SK-N-DZ (cell line): ENCODE measurements at places on chromosomes 16 and 17.

DNA sequence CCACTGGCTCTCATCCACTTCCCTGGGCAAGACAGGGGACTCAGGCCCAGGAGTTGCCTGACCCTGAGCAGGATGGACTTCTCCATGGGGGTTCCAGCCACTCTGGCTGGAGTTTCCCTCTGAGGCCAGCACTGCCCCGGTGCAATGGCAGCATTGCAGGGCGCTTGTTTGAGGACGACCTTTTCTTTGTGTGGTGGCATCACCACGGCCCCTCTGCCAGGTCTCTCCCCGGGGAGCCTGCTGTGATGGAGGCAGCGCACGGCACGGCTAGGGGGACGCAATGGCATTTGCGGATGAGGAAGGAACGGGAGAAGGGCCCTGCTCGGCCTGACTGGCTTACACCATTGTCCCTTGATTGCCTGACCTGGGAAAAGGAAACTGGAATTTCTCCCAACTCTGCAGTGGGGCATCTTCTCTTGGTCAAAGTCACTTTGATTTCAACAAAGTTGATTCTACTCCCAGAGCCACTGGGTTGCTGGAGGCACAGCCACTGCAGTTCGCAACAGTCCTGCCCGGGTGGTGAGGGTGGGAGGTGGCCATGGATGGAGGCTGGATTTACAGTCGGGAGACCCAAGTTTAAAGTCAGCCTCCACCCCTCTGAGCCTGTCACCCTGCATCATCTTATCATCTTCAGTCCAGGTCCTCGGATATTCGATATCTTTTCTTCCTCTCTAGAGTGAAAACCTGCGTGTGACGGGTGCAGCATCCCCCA, 82.9 kb upstream of the ZNF469 start:
- no peak for DNase-seq

DNA sequence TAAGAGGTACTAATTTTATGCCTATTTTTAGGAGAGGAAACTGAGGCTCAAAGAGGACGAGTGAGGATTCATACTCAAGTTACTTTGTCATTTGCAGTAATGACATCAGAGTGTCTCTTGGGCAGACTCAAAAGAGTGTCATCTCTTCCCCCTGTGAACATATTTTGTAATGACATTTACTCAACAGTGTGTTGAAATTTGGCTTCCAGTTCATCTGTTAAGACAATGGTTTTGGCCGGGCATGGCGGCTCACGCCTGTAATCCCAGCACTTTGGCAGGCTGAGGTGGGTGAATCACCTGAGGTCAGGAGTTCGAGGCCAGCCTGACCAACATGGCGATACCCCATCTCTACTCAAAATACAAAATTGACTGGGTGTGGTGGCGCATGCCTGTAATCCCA, 28.9 kb downstream of the WFDC1 start:
- DNase-seq, result no peak

- DNase-seq, result no peak
Measured at GRCh38 chr17:43917016-43917347, 9.6 kb upstream of the MPP2 start.

- no peak for DNase-seq
Measured at GRCh38 chr17:30952638-30953393, 18.0 kb upstream of the RNF135 start.

DNA sequence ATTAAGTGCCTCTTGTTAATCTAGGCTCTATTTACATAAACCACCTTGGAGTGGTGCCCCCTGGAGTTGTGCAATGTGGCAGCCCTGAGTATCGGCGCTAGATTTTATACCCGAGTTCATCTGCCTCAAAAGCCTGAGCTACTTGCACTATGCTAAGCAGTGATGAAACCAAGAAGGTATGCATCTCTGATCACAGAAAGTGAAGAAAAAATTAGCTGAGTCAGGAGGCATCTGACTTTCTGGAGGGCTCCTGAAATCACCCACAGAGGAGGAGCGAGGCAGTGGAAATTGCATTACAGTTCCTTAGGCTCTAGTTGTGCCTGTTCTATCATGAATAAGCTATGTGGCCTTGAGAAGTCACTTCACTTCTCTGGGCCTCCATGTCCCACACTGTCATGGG, 80.3 kb upstream of the PSMD7 start:
- no peak for DNase-seq

DNA sequence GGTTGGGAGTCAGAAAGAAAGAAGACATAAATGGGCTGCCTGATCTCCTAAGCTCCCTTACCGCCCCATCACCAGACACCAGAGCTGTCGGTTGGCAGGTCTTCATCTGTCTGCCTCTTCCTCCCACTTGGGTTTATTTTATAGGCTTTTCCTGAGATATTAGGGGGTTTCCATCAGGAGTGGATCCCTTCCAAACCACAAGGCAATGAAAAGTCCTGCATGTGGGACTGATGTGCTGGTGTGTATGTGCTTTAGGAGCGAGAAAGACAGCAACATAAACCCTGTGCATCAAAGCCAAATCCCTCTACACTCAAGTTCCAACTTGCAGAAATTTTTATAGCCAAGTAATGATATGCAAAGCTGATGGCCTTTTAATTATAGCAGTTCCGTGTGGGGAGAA, 389.5 kb downstream of the SLC39A11 start:
- no peak for DNase-seq

DNA sequence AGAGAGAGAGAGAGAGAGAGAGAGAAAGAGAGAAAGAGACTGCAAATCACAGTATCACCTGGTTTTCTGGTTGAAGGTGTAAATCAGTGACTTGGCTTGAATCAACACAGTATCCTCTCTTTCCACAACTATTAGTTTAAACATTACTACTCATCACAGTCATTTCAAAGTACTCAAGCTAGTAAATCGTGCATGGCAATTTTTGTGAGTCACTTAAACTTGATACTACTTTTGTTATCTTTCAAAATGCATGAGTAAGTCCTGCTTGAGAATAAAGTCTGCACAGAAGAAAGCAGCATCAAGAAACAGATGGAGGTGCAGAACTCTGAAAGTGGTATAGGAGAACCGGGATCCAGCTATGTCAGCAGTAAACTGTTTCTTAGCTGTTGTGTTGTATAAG, 535.4 kb downstream of the CDH8 start:
- DNase-seq, result no peak

- DNase-seq, result no peak
Measured at GRCh38 chr16:74052016-74052415, 244.6 kb upstream of the PSMD7 start.

- DNase-seq, result no peak
Measured at GRCh38 chr16:56744996-56745640, 15.2 kb downstream of the NUP93 start.
